T1000 (cell line): ENCODE measurements at places on chromosomes 1 and 21.

DNA sequence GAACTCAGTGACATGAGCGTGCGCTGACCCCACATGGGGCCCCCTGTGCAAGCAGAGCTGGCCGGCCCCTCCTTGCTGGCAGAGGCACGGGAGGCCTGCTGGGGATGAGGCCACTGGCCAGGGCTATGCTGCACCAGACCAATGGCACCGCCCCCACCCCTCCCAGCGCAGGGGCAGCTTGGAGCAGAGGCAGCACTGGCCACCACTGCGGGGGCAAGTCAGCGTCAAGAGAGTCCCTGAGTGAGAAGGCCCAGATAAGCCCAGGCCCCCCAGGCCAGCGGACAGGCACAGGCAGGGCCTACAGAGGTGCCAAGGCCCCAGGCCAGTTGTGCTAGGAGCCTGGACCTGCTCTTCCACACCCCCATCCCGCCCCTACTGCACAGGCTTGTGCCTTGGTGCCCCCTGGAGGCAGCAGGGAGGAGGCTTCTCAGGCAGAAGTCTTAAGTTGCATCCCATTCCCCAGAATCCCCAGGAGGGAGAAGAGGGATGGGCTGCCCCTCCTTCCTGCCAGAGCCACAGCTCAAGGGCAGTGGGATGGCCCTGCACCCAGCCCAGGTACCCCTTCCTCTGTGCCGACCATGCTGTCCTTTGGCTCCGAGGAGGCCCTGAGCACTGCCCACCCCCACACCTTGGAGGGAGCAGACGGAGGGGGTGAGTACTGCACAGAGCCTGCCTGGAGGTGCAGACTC, 35.8 kb downstream of the EPHX1 start:
- peak; percentile 54 for DNase-seq

GRCh38 chr1:2602311-2602835, 15.8 kb downstream of the PRXL2B start:
- no peak for DNase-seq

GRCh38 chr1:56285554-56286402, 293.6 kb downstream of the PLPP3 start:
- DNase-seq = no peak

DNA sequence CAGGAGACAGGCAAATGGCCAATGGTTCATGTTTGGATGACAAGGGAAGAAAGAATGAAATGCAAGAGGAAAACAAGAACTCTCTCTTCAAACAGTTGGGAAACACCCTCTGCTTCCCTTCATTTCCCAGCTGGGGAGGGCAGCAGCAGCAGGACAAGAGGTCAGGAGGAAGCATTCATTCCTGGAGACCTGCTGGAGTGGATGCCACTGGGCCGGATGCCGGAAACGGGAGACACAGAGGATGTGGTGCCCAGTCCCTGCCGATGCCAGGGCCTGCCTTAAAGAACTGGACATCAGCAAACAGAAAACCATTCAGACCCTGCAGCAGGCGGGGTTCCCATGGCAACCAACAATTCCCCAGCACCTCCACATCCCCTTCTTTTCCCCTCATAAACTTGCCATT, 102.3 kb upstream of the ZNF648 start:
- DNase-seq = no peak

DNA sequence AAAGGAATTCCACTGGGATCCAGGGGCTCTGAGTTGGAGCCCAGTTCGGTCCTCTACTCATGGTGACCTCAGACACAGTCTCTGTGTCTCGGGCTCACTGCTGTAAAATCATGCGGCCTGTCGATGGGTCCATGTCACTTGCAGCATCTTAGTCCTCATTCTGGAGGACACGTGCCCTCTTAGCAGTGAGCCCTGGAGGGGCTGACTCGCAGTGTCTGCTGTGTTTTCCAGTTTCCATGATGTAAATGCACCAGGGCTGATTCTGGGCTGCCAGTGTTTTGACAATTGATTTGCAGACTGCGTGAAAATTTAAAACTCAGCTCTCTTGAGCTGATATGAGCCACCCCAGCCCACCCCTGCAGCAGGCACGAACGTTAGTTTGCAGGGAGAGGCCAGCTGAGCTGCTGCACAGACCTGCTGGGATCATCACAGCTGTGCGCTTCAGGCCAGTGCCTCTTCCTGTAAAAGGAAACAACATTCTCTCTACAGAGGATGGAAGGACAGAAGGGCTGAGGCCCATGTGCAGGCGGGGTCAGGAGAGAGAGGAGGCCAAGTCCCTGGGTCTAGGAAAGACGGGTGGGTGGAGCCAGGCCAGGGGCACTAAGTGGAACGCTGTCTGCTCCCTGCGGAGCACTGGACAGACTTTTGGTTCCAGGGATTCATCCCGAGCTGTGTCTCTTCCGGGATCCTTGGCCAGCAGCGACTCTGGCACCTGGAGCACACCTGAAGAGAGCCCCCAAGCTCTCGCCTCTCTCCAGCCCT, 42.6 kb downstream of the RSPH1 start:
- DNase-seq = no peak

- no peak for DNase-seq
These were observed 9.1 kb upstream of the TMEM61 start for GRCh38 chr1:54971317-54971791.
